ENCODE measurements at places on chromosomes 5 and 9.

GRCh38 chr5:110738503-110738811, 350 bp upstream of the SLC25A46 start:
- no peak for DNase-seq

GRCh38 chr5:65255294-65255693, 226.4 kb downstream of the ADAMTS6 start:
- DNase-seq = no peak

- DNase-seq = peak; percentile 38
Measured at GRCh38 chr5:137075163-137075970, 423.8 kb downstream of the SPOCK1 start.

- peak; percentile 91 for DNase-seq
Measured at GRCh38 chr9:13358128-13358527, 78.6 kb upstream of the MPDZ start.

DNA sequence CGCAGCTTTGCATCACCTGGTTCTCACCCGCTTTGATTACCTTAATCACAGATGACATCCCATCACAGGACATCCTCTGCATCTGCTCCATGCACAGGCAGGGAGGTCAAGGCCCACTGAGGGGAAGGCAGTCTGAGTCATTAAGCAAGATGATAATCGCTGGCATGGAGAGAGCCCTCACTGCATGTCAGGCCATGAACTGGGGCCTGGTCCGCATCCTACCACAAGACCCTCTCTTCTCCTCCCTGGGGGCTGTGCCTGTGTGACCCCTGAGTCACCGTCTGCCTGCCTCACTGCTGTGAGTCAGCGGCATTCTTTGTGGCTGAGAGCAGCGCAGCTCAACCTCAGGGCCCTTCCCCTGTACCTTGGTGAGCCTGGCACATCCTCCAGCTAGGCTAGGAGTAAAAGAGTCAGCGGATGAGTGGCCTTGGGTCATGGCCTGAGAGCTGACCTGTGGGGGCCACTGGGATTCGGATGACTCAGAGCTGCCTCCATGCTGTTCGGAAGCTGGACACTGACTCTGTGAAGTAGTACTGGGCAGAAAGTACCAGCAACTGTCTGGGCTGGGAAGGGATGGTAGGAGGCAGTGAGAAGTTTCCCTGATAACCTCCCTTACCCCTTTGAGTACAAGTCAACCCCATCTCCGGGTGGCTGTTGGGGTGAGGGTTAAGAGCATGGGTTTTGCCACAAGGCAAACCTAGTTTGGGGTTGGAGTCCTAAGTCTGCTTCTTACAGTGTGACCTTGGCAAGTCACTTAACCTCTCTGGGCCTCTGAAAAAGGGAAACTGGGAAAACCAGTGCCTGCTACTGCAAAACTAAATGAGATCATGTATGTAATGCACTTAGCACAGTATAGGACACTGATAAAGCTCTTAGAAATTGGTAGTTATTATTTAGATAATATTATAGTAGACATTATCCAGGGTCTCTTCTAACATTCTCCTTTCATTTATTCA, 14.6 kb upstream of the ARSI start:
- peak; percentile 97 for DNase-seq

- DNase-seq = no peak
Measured at GRCh38 chr5:19616701-19617215, 371.2 kb downstream of the CDH18 start.

- DNase-seq = no peak
Measured at GRCh38 chr9:76336027-76336426, 58.2 kb downstream of the RFK start.

DNA sequence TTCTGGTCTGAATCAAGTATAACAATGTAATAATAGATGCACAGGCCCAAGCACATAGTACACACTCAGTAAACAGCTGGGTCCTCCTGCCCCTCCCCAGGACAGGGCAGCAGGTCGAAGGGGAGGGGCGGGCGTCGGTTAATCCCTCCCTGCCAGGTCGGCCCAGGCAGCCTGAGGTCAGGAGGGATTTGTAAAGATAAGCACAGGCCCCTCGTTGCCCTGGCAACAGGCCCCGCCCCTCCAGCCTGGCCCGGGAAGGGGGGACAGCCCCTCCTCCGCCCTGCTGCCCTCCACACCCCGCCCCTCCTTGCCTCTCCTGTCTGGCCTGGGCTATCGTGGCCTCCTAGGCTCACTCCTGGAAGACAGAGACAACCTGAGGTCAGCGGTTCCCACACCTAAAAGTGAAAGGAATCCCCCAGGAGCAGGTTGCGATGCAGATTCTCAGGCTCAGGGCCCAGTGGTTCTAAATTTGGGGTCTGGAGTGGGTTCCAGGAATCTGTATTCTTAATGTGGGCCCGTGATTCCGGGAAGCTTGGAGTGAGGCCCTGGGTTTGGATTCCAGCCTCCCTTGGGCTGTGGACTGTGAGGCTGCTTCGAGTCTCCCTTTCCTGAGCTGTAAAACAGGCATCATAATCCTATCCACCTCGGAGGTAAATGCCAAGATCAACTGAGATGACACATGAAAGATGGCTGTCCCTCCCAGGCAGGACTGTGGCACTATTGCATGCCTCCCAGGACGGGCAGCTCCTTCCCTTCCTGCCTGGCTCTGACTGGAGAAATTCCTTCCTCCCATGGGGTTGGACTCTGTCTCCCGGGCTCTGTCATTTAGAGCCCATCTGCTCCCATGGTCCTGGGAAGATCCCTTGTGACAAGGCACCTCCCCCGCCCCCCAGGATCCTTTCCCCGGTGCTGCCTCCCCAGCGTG, 4.4 kb downstream of the CRB2 start:
- no peak for DNase-seq

- peak; percentile 99 for DNase-seq
Measured at GRCh38 chr9:76818271-76818670, 54.0 kb downstream of the PCA3 start.

DNA sequence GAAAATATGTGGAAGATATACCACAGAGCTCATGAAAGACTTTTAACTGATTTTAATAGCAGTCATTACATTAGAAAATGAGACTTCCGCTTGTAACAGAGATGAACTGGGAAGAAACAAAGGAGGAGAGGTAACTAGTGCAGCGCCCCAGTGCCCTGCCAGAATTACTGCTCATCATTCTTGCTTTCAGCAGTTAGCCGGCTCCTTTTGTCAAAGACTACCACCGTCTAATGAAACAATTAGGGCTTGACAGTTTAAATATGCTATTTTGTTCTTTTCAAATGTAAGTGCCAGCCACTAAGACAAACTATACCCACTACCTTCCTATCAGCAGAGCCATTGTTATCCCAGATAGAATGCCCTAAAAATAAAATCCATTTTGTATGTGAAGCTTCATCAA, 328.4 kb downstream of the EFNA5 start:
- no peak for DNase-seq

- no peak for DNase-seq
Measured at GRCh38 chr5:177431317-177432142, 5.1 kb downstream of the GRK6 start.

- peak; percentile 55 for DNase-seq
Measured at GRCh38 chr9:98807814-98808195, 335 bp downstream of the GALNT12 start.

GRCh38 chr9:93480728-93481324, 27.4 kb upstream of the FAM120AOS start:
- DNase-seq = no peak

- no peak for DNase-seq
Measured at GRCh38 chr5:66666778-66667177, 70.6 kb downstream of the MAST4 start.

DNA sequence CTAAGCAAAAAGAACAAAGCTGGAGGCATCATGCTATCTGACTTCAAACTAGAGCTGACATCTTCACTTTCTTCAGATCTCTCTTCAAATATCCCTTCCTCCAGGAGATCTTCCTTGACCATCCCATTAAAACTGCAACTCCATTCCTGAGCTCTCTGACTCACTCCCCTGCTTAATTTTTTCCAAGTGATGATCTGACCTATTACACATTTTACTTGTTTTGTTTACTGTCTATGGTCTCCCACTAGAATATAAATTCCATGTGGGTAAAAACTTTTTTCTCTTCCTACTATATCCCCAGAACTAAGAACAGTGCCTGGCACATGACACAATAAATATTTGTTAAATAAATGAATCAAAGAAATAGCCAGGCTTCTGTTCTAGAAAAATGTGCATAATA, 87.5 kb downstream of the SLIT3 start:
- peak; percentile 78 for DNase-seq

GRCh38 chr9:34956648-34957047, 1.4 kb upstream of the PHF24 start:
- no peak for DNase-seq

DNA sequence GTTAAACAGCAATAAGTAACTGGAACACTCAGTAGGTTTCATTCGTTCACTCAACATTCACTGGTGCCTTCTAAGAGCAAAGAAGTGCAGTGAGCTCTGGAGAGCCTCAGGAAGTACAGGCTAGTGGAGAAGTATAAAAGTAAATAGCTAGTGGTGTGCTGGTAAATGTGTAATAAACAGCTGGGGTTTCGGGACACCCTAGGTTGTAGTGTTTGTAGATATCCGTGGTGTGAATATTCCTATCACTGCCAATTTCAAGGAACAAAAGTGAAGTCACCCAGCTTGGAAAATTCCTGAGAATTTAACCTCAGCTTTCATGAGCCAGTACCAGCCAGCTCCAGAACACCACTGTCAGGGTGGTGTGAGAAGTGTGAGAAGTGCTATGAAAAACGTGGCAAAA, 75.9 kb downstream of the GABBR2 start:
- DNase-seq = no peak

DNA sequence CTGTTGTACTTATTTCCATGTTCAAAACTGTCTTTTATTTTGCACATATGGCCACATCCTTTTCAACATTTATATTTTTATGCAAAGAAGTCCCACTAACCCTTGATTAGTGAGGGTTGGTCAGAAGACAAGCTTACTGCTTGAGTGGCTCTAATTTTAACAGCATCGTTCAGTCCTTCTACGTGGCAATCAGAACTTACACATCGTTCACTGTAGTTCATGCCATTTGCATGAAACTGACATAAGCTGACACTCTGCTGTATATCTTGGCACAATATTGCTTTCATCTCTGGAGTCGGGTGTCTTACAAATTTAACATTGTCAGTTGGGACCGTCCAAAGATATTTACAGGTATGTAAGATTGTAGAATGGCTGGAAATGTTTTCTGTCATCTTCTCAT, 50.6 kb downstream of the MARCHF11 start:
- no peak for DNase-seq

GRCh38 chr9:38000735-38001134, 68.3 kb downstream of the SHB start:
- DNase-seq = no peak

- DNase-seq = peak; percentile 30
Measured at GRCh38 chr5:141832131-141832530, 46.1 kb downstream of the PCDH1 start.

DNA sequence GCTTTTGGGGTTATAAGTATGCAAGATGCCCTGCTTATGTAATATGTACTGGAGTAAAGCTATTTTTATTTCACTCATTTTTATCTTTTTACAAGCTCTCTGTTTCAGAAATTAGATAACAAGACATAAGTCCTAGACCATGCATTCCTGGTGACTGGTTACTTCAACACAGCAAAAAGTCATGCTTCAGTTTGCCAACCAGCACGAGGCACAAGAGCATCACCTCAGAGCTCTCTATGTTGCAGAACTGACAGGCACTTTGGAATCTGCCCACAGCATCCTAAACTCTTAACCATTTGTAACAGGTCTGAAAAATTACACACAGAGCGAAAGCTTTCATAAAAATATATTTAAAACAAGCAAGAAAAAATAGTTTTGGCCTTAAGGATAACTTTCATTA, 112.8 kb downstream of the MARCHF11 start:
- DNase-seq = no peak

DNA sequence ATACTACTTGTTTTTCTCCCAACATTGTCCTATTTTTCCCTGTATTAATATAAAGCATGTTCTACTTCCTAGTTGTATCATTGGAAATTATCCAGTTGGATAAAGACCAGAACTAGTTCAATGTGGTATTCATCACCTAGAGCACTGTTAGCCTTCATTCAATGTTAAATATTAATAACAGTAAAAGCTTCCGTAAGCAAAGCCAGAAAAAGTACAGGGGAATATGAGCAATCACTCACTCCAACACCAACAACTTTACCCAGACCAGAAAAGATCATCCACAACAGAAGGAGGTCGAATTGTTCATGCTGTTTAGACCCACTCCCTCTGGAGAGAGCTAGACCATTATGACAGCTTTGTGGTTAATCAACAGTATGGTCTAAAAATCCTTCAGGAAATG, 728.4 kb downstream of the MAT2B start:
- no peak for DNase-seq

DNA sequence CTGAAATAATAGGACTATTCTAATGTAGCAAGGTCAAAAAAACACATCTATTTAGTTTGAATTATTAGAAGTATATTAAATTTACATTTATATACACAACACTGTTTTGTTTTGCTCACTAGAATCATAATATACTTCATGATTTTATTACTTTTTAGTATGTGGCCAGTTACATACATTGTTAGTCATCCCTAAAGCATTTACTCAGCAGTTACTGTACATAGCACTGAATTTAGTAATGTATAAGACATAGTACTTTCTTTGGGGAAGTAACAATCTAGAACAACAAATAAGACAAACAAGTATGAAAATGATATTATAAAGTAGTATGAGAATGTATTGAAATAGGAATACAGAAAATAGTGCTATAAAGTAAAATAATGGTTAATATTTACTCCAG, 28.2 kb downstream of the ERCC8 start:
- peak; percentile 55 for DNase-seq

DNA sequence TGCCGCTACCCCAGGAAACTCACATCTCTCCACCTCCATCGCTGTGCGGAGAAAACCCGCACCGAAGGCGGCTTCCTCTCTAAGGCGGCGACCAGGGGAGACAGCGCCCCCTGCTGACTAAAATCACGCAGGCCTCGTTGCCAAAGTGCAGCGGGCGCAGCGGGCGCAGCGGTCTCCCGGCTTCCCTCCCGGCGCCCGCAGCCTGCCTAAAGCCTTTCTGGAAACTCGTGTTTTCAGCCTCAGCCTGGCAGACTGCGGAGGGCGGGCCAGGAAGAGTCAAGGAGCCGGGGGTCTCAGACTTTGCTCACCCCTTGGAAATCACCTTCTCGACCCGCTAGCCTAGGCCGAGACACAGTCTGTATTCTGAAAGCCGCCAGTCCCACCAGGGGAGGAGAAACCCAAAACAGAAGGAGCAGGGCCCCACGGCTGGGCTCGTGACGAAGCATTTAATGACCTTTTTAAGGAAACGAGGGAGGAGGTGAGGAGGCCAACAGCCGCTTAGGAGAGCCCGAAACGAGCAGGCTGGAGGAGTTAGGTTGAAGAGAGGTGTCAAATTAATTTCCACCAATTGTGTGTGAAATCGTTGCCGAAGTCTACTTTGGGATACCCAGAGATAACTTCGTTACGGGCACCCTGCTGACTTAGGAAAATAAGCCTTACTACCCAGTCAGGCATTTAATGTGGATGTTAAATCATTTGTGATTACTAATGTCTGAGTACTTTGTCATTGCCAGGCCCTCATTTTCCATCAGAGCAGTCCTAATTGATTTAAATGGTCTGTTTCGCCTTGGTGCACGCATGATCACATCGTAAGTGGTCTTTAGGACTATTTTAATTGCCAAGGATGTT, 7.3 kb upstream of the FOXB2 start:
- DNase-seq = peak; percentile 52

All from GM23248 (cell line).